Activated CD8-positive, alpha-beta memory T cell treated with anti-CD3 and anti-CD28 coated beads for 4 hours (primary cell): ENCODE measurements at places on chromosomes 11 and 22.
A peak's percentile ranks its signal among the peaks of the same experiment; 100 is the strongest.

GRCh38 chr11:92556431-92556830 lies 331.8 kb downstream of the FAT3 start:
- no peak for DNase-seq

- no peak for DNase-seq
Measured at GRCh38 chr11:47144541-47144940, 32.1 kb downstream of the ARFGAP2 start.

DNA sequence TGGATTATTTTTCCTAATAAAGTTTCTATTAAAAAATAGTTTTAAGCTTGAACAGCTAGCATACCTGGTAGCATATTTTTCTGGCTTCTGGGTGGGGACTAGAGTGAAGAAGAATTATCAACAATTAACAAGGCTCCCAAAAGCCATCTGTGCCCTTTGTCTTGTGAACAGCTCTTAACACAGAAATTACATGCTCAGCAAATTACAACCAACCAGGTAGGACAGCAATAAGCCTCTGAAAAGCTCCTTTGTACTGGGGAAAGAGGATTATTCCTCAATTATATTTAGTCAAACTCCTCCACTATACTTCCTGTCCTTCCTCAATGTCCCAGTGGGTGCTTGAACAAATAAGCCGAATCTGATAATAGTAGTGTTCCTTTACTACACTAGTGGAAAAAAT lies 162.8 kb downstream of the RAB38 start:
- DNase-seq = no peak

DNA sequence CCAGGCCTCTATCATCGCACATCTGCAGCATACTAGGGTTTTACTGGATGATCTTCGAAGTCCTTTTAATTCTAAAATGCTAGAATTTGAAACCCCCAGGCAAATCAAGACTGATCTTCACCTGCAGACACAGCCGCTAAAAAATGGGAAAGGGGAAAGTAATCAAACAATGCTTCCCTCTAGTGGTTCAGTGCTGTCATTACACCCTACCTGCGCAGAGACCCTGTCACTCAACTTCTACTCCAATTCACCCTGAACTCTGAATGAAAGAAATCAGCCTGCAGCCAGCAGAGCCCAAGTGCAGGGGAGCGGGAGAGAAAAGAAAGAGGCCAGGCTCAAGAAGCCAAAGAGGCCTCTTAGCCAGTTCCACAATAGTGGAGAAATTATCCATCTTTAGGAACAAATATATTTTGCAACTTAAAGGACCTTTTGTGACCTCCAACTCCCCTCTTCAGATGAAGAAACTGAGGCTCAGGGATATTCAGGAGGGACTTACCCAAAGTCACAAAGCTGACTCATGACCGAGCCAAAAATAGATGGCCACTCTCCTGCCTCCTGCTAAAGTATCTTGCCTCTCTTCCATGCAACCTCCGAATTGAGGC lies 33.0 kb downstream of the SERGEF start:
- DNase-seq = no peak

DNA sequence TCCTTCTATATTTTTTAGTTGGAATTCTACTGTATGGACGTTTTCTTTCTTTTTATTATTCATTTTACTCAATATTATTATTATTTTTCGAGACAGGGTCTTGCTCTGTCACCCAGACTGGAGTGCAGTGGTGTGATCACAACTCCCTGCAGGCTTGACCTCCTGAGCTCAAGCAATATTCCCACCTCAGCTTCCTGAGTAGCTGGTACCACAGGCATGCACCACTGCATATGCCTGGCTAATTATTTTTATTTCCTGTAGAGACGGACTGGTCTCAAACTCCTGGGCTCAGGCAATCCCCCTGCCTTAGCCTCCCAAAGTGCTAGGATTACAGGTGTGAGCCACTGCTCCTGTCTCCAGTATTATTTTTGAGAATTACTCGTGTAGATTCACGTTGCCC lies 34.0 kb upstream of the CCDC134 start:
- no peak for DNase-seq

DNA sequence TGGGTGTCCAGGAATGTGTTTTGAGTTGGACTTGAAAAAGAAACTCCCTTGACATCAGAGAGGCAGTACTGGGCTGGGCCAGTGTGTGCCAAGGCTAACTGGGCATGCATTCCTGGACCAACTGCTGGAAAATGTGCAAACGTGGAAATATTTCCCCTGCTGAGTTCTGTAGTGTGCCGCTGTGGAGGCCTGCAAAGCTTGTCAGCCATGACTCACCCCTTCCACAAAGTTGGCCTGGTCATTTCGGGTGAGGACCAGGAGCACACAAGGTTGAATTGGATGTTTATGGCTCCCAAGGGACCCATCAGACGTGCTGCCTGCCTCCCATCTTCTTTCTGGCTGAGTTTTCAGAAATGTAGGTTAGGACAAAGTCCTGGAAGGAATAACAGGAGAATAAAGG lies 513.1 kb downstream of the MIAT start:
- DNase-seq = no peak

DNA sequence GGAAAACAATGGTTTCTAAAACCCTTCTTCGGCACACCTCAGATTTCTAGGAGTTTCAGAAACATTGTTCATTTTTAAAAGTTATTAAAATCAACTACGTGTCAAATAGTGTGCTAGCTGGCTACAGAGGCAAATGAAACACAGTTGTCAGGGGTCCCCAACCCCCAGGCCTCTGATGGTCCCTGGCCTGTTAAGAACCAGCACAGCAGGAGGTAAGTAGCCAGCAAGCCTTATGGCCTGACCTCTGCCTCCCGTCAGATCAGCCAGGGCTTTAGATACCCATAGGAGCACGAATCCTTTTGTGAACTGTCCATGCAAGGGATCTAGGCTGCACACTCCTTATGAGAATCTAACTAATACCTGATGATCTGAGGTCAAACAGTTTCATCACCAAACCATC lies 648.2 kb downstream of the FAM181B start:
- DNase-seq = no peak

- DNase-seq = peak; percentile 29
Measured at GRCh38 chr11:1574238-1574932, 2.3 kb upstream of the DUSP8 start.

GRCh38 chr11:326842-327580 lies 6.4 kb upstream of the IFITM3 start:
- no peak for DNase-seq

- no peak for DNase-seq
Measured at GRCh38 chr22:43924877-43925276, 1.3 kb downstream of the PNPLA3 start.

DNA sequence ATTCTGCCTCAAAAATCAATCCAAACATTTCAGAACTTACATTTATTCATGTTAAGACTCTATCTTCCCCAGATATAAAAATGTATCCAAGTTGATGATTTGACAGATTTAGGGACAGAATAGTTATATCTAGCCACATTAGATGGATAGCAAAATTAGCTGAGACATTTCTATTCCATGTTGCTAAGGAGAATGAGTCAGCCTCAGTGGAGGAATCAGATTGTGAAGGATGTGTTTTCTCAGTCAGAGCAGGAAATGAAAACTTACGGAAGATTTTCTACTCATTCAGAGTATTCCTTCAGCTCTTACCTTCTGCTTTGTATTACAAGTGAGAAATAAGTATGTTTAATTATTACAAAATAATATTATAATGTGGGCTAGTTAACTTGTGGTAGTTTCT lies 556.3 kb upstream of the ANO3 start:
- no peak for DNase-seq

DNA sequence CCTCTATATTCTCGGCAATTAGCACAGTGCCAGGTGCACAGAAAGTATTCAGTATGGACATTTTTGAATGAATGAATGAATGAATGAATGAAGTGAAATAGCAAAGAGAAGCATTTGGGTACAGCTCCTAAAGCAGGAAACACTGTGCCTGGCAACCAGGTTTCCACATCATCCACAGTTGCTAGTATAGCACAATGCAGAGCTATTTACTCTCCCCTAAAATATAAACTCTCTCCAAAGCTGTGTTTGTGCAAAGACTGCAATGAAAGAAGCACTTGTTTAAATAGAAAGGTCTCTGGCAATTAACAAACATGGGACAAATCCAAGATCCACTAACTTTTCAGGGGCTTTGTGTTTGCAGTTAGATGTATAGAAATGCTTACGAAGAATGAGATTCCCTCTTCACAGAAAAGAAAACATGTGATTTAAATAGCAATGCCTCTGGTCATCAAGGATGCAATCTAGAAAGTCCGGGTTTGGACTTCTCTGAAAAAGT lies 103.0 kb upstream of the OPCML start:
- DNase-seq = no peak

DNA sequence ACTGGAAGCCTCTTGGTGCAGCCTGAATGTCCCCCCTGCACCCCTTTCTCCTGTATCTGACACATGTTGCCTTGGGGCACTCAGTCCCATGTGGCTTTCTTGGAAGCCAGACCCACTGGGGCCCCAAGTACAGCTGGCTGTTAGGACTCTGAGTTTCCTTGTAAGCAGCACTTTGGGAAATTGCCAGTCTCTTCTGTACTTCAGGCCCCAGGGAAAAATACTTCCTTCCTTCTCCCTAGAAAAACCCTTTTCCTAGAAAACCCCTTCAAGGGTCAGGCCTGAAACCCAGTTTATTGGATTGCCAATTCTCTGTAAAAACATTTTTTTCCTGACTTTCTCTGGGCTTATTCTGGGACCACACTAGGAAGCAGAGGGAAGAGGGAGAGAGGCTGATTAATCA lies 360.3 kb downstream of the TENM4 start:
- no peak for DNase-seq

DNA sequence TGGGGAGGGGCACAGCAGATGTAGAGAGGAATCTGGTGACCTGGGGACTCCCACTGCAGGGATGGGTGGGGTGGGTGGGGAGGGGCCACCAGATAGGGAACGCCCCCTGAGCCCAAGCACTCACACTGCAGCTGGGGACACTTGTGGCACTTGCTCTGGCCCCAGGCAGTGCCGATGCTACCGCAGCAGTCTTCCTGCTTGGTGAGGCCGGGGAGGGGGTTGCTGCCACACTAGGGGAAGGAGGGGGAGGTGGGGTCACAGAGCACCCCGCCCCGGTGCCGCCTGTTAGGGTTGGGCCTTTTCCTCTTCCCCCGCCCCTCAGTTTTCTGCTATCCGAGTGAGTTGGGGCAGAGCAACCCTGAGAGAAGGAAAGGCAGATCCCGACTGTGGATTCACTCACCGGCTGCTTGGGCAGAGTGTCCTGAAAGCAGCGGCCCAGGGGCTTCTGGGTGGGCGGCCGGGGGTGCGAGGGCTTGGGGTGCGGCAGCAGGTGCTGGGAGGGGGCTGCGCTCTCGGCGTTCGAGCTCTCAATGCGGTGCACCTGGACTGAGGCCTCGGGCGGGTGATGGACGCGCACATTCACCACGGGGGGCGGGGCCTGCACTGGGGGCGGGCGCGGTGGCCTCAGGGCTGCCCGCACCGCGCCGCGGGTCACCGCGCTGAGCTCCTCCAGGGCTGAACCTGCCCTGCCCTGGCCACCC lies 4.7 kb downstream of the LTBP3 start:
- no peak for DNase-seq
